SJSA1 (cell line): ENCODE measurements at places on chromosomes 3 and 15.

- no peak for DNase-seq
Observed at GRCh38 chr3:84738086-84738485, 220.7 kb upstream of the CADM2 start.

DNA sequence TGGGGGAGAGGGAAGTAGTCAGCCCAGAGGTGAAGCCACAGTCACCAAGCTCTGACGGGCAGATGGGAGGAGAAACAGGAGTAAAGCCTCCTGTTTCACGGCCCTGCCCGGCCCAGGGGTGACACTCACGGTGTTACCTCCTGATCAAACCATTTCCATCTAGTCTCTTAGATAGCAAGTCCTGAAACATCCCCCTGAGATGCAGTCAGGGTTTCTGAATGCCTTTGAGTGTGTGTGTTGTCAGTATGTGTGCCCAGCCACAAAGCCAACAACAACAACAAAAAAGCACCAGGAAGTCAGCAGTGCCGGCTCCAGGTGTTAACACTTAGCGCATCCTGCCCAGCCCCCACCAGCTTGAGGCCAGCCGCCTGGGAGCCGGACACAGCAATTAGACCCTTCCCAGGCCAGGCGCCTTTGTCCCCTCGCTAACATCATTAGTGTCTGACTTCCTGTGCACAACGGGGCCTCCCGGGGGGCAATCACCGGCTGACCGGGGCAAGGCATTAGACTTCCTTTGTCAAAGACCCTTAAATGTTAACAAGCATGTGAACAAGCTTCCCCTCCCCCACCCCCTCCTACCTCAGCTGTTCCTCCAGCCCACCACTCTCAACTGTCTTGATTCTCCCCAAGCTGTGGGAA is 34.5 kb downstream of the IL17RD start:
- peak; percentile 4 for DNase-seq

GRCh38 chr3:64766440-64766839 is 78.6 kb upstream of the ADAMTS9 start:
- DNase-seq: peak; percentile 5

GRCh38 chr3:141629976-141630375 is 108.1 kb upstream of the RNF7 start:
- DNase-seq: no peak

- DNase-seq: no peak
Observed at GRCh38 chr15:98694161-98694560, 45.8 kb downstream of the IGF1R start.

DNA sequence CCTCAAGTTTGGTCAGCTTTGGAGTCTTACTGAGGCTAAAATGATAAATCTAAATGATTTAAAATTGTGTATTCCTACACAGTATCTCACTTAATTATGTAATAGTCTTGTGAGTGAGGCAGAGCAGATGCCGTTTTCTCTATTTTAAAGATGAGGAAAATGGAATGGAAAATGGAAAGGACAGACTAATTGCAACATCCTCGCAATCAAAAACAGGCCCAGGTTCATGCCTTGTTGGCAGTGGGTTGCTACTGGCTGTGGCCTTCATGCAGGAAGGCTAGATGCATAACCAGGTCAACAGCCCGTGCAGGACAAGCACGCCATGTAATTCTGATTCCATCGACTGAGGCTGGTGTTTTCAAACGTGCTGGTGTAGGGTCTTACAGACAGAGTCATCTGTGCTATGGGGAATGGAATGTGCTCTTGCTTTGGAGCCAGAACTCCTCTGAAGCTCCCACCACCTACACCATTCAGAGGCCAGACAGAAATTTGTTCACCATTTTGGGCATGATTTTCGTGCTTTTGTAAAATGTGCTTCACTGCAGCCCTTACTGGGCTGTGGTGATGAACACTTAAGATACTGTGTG is 37.9 kb downstream of the MLH1 start:
- DNase-seq: no peak

DNA sequence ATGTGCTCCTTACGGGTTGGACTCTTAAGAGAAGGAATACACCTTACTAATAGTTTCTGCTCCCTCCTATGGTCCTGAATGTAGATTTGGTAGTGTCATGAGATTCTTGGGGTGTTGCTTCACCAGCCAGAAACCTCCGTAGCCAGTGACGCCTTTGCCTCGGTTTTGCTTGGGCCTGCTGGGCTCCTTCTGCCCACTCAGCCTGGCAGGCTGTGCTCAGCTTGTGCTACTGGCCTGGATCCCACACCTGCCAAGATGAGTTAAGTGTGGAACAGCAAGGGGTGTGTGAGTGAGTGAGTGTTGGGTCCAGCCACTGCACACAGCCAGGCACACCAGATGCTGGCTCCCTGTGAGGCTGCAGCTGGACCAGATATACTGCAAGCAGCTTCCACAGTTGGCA is 560.1 kb downstream of the NLGN1 start:
- DNase-seq: no peak

GRCh38 chr3:159732172-159733111 is 256.2 kb upstream of the IL12A start:
- DNase-seq: peak; percentile 85

- DNase-seq: no peak
Observed at GRCh38 chr15:85154061-85154460, 172.4 kb downstream of the PDE8A start.

GRCh38 chr3:165217739-165218138 is 21.6 kb upstream of the SLITRK3 start:
- no peak for DNase-seq

- no peak for DNase-seq
Observed at GRCh38 chr3:55000953-55001352, 73.1 kb upstream of the LRTM1 start.

- DNase-seq: no peak
Observed at GRCh38 chr15:96701443-96701842, 370.9 kb downstream of the NR2F2 start.

DNA sequence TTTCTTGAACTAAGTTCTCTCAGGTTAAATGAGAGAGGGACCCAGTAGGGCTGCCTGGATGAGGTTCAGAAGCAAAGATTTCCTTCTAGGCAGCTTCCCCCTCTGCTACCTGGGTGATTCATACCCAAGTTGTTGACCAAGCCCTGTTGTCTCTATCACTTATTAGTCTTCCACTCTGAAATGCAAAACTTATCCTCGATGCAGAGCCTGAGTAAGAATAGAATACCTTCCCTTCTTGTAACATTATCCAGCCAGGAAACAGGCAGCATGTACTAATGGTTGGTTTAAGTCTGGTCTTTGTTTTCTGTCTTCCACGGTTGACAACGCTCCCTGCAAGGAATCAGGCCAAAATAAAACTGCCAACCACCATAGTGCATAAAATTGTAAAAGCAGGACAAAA is 377.3 kb downstream of the MECOM start:
- no peak for DNase-seq

- DNase-seq: no peak
Observed at GRCh38 chr3:194107107-194107506, 28.8 kb upstream of the HES1 start.

DNA sequence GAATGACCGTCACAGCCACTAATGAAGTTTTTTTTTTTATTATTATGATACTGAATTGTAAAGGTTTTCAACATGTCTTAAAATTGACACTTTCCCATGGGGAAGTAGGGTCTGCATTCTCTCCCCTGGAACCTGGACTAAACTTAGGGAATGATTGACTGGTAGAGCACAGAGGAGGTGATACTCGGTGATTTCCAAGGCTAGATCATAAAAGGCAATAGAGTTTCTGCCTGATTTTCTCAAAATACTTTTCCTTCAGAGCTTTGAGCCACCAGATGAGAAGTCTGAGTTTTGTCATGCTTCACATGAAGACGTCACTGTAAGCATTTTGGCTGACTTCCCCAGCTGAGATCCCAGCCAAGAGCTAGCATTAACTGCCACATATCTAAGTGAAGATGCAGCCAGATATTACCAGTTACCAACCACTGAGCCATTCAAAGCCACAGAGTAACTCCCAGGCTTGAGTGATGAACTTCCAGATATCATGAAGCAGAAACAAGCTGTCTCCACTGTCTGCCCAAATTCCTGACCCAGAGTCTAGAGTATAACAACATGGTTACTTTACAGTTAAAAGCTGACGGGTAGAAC is 105.8 kb downstream of the LSAMP start:
- no peak for DNase-seq

- DNase-seq: no peak
Observed at GRCh38 chr15:51793521-51794305, 35.7 kb upstream of the TMOD3 start.

- DNase-seq: no peak
Observed at GRCh38 chr15:48785195-48785594, 25.7 kb downstream of the CEP152 start.

DNA sequence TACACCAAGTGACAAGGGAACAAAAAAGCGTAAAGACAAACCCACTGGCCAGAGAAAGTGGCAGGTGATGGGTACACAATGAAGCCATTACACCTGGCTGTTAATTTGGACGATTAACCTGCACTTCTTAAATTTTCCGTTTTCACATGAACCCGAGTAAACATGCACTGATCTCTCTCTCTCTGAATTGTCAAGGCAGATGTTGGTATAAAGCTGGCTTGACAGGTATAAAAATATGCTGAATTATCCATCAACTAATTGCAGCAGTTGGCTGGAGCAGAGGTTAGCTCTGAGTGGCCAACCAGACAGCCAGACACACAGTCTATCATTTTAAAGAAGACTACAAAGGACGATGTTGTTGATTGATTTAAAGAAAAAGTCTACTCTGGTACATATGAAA is 561.7 kb upstream of the ALCAM start:
- no peak for DNase-seq

GRCh38 chr3:17181413-17181907 is 296.7 kb downstream of the PLCL2 start:
- no peak for DNase-seq

DNA sequence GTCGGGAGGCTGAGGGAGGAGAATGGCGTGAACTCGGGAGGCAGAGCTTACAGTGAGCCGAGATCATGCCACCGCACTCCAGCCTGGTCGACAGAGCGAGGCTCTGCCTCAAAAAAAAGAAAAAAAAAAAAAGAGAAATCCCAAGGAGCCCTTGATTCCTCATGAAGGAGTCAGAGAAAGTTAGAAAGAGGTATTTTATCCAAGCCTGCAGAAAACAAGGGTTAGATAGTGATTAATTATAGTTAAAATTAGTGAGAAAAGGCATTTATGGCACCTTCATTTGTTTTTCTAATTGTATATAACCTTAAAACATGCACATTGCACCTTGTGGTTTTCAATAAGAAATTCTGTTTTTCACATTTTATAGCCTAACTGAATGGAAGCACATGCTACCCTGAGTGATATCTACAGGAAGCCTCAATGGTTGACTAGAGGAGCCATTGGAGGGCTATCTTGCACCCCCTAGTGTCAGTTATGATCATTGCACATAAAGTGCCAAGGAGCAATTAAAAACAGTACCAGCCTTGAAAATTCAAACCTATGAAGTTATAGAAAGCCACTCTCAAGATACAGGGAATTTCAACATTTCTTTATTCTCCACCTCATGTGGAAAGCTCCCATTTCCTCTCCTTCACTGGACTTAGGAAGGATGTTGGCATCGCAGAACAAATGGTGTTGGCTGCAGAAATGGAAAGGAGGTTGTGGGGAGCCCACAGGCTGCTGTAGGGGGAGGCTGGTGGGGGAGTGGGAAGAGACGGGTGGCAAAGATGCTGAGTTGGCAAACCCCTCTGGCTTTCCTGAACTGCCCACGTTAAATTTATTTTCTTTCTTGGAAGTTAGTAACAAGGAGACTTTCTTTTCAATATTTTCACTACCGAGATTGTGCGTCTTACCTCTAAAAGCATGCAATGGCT is 48.5 kb downstream of the ITGA11 start:
- DNase-seq: no peak

GRCh38 chr3:186489507-186489906 is 54.7 kb downstream of the CRYGS start:
- DNase-seq: no peak

DNA sequence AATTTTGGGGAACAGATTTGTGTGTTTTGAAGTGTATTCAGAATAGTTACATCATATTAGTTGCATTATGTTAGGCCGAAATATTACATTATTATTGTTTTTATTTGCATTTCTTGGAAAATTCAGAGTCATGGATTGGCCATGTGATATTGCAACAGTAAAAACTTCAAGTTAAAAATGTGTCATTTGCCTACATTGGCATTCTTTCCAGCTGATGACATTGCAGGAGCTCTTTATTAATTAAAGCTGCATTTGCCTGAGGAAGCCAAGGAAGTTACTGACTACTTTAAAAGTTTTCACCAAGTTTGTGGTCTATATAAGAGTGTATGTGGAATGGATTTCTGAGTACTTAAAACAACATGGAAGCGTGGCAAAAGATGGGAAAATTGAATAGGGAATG is 726.4 kb upstream of the SGO1 start:
- DNase-seq: no peak

GRCh38 chr3:129316248-129317013 is 37.8 kb downstream of the HMCES start:
- DNase-seq: peak; percentile 84

DNA sequence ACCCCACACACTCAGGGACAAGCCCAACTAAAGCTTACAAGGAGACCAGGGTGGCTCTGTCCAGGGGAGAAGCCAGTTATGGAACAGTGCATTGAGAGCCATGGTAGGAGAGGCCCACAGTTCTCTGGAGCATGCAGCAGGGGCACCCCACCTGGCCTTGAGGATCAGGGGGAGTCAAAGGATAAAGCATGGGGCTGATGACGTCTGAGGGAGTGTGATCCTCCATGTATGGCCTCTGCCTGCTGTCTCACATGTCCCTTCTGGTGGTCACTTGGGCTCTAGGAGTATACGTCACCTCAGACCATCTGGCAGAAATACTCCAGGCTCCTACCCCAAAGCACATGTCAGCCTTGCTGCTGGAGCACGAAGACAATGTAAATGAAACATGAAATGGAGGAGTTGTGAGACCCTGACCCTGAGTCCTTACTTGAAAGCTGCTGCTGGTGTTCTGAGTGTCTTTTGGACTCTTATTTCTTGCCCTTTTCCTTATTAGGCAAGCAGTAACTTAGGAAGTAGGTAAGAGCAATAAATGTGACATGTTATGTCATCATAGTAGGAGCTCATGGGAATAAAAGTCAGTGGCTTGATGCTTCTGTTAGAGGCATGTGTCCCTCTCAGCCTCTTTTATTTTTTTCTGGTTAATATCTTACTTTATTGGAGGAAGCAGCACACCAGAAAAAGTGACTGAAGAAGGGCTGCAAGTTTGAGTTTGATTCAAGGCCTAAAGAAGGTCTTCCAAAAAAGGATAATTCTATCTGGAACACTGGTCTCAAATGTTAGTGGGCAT is 15.5 kb downstream of the SRPRB start:
- no peak for DNase-seq

- DNase-seq: peak; percentile 82
Observed at GRCh38 chr3:127588806-127589577, 1.5 kb downstream of the TPRA1 start.

DNA sequence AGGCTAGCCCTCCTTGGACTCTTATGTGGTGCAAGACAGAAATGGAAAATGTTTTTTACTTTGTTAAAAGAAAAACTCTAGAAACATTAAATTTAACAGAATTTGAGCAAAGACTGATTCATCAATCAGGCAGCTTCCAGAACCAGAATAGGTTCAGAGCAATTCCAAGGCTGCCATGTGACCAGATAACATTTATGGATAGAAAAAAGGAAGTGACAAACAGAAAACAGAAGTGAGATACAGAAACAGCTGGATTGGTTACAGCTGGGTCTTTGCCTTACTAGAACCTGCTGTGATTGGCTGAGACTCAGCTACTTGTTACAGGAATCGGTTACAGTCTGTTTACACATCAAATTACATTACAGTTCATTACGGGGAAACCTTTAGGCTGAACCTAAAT is 22.5 kb upstream of the OTOL1 start:
- DNase-seq: no peak

- no peak for DNase-seq
Observed at GRCh38 chr3:14216257-14217048, 37.8 kb downstream of the LSM3 start.
